Hypothalamus (tissue), 51 donors: ENCODE measurements at places on chromosomes 4 and X.

DNA sequence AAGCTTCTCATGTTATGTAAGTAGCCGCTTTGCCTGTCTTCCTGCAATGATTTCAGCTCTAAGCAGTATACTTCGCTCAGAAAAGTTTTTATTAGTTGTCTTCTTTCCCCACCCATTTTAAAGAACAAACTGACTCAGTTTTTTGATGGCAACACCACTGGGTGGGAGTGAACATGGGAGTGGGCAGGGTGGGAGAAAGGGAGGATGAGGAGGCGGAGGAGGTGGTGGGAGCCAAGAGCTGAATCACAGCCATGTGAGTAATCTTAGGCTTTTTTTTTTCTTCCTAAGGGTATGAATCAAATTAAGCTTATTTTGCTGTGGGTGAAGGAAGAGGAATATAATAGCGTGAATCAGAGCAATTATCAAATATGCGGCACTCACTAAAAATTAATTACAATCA lies 574.3 kb upstream of the DIPK2B start:
- DNase-seq, result no peak

DNA sequence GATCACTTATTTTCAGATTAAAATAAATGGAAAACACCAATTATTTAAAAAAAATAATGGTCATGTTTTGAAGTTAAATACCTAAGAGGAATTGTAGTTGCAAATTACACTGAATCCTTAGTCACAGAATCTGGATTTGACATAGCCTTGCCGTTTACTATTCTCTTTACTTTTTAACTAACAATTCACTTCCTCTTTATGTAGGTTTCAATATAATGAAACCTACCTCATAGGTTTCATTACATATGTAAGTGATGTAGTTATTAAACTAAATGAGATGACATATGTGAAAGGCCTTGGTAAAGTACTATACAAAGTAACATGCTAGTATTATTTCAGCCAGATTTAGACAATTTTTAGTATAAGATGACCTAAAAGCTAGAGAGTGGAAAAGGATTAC lies 6.5 kb downstream of the SPP1 start:
- no peak for DNase-seq

DNA sequence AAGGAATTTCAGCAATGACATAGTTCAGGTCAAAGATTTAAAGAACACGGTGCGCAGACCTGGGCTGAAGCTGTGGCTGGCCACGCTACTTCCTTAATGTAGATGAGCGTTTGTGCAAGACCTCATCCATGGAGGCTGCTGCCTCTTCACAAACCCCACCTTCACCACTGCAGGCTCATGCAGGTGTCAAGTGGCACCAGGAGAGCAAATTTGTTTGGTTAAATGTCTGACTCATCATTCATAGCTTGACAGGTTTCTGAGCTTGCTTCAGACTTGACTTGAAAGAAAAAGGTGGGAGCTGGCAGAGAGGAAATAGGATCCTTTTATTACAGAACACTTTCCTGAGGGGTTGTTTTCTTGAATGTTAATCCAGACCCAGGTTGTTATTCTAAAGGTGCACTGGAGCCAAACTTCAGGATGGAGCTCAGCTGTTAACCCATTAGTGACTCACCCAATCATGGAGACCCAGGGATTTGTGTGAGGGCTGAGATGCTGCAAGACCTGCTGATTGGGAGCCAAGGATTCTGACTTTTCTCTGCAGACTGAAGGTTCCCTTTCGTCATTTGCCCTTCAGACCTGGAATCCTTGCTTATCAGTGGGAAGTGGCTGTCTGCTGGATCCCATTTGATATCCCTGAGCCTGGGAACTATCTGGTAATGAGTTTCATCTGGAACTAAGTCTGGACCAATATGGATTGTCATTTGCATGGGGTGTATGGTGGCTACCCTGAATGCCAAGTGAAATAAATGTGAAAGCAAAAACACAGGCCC lies 315.3 kb downstream of the PTTG2 start:
- no peak for DNase-seq

GRCh38 chrX:85052205-85052604 lies 48.5 kb downstream of the APOOL start:
- DNase-seq, result no peak

DNA sequence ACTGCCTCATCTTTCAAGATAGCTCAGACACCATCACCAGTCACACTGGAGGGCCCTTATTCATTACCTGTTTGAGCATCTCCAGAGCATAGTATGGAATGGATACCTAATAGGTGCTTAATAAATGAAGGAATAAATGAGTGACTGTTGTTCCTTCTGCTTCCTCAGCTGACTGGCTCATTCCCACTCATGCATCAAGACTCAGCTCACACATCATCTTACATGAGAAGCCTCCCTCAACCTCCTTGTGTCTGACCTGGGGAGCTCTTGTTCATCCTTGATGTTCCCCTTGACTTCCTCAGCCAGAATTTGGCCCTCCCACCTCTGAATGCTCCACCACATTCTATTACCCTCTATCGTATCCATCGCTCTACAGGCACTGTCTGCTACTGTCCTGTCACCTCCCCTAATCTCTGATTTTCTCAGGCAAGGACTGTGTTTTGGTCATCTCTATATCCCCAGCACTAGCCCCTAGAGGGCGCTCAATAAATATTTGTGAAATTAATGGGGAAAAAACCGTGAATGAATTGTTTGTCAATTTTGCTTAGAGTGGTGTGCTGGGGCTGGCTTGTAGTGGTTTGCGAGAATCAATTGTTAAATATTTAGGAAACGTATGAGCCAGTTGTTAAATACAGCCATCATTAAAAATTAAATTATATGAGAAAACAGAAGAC lies 88.3 kb downstream of the NHSL2 start:
- DNase-seq, result no peak

DNA sequence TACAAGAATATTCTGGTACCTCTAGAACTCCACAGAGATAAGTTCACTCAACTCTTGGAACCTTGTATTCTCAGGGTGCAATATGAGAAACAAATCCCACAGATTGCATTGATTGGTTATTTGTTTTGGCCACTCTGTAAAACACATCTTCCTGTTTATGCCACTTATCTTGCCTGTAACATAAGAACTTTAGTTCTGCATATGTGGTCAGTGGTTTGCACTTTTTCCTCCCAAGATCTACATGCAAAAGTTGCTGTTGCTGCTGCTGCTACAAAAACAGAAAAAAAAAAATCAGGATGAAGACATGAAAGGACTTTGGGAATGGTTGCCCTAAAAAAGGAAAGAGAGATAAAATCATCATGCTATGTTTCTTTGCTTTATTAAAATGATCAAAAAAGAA lies 9.6 kb downstream of the ODAPH start:
- DNase-seq, result no peak

GRCh38 chr4:101184668-101185067 lies 162.7 kb downstream of the PPP3CA start:
- DNase-seq, result no peak

DNA sequence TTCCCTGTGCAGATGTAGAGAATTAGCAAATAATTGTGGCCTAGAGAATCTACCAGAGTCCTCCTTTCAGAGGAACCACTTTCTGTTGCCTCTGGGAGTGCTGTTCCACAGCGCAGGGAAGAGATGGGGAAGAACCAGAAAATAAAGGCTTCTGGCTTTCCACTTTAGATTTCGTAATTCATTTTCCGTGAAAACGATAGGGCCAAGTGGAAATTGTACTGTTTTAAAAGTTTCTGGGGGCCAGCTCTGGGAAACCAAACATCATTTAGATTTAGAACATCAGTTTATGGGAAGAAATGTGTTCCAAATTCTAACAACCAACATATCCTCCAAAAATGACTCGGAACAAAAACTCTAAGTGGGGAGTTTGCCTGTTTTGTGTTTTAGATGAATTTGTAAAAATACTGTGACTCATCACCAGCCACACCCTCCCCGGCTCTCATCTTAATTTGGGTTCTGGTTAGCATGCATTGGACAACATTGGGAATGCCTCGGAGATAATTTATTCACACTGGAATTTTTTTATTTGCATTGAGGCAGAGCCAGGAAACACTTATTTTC lies 65.2 kb upstream of the LNX1 start:
- no peak for DNase-seq

GRCh38 chr4:62706423-62706822 lies 1506.3 kb downstream of the ADGRL3 start:
- no peak for DNase-seq

- DNase-seq, result peak; percentile 24
Measured at GRCh38 chr4:165079476-165079875, 25.8 kb downstream of the TRIM75 start.

DNA sequence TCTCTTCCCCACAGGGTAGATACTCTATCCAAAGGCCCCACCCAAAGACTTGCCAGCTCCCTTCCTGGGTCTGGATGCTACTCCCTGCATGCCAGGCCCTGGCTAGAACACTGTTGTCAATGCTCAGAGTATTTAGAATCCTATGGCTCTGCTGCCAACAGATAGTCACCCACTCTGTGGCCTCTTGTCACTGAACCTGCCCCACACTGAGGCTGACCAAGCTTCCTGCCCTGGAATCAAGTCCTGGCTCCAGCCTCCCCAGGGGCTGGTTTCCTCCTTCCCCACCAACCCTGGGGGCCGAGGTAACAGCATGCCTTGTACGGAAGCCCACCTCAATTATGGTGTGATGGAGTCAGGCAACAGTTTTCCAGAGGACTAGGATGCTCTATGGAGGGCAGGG lies 63.3 kb downstream of the EFNB1 start:
- DNase-seq, result no peak

DNA sequence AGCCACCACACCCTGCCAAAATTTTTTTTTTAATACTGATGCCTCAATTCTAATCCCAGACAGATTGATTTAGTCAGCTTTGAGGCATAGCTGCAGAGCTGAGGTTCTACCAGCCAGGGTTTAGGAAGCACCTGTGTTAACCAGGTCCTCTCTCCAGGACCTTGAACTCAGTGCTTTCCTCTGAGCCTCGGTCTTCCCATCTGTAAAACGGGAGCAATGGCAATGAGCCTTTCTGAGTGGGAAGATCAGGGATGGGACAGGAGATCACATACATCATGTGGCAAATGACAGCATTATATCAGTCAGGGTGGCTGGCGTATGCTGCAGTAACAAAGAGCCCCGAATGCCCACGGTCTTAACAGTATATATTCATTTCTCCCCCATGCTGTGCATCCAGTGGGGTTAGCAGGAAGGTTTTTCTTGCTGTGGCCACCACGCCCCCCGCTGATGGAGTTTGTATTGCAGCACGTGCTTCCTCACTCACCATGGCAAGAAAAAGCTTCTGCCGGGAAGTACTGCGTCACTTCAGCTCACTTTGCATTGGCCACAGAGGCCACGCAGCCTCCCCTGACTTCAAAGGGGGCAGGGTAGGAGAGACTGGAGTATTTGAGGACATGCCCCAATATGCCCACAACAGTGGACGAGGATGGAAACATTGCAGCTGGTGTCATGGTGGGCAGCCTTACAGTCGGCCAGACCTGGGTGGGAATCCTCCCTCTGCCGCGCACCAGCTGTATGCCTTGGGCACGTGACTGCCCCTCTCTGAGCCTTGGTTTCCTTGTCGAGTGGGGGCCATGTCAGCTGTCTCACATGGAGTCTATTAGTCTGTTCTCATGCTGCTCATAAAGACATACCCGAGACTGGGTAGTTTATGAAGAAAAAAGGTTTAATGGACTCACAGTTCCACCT lies 24.1 kb upstream of the MRFAP1 start:
- DNase-seq, result no peak

DNA sequence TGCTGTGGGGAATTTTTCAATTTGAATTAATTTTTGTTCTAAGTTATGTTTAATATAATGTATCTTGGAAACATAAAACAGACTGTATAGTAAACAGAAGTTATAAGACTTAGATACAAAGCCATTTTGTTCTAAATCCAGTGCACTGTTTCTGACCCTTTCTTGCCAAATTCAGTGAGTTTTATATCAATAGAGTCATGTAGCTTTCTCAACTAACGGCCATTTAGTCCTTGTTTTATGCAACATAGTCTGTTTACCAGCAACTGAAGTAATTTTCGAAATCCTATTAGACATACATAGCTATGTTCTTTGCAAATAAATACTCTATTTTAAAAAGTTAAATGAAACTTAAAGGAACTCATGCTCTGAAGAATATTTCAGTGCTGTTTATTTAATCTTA lies 242.8 kb downstream of the ADGRL3 start:
- no peak for DNase-seq

DNA sequence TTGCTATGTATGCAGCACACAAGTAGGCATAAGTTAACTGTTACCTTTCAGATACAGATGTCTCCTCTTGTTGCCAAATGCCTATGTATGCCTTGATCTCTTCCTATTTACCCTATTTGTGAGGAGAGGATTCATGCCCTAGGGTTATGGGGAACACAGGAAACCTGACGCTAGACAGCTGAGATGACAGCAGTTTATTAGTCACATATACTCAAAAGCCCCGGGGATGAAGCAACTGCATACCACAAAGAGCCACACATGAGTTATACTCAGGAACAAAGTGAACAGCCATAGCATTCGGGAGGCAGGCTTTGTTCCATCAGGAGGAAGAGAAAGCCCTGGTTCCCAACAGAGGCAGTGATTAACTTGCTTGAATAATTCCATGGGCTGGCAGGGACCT lies 1011.7 kb upstream of the PCDH7 start:
- no peak for DNase-seq

- DNase-seq, result no peak
Measured at GRCh38 chr4:84479663-84480062, 19.4 kb downstream of the NKX6-1 start.

DNA sequence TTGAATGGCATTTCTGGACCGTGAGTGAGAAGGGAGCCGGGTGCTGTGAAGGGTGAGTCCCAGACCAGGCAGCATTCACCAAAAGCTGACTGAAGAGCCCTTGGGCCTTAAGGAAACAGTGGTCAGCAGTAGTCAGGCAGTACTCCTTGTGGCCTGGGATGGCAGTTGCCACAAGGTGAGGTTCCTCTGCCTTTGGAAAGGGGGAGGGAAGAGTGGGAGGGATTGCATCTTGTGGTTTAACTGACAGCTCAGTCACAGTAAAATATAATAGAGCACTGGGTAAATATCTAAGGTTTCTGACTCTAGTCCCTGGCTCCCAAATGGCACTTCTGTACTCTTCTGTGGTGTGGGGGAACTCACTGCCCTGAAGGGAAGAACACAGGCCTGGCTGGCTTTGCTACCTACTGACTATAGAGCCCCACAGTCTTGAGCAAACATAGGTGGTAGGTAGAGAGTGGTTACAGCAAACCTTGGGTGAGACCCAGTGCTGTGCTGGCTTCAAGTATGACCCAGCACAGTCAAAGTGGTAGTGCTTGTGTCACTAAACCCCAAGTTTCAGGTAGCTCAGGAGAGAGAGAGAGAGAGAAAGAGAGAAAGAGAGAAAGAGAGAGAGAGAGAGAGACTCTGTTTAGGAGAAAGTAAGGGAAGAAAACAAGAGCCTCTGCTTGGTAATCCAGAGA lies 154.2 kb downstream of the TEX11 start:
- no peak for DNase-seq

- DNase-seq, result no peak
Measured at GRCh38 chr4:105120626-105121025, 26.1 kb upstream of the TET2 start.

- DNase-seq, result no peak
Measured at GRCh38 chr4:118277243-118277642, 75.6 kb downstream of the PRSS12 start.

- no peak for DNase-seq
Measured at GRCh38 chr4:184805462-184806228, 20.1 kb downstream of the ACSL1 start.

DNA sequence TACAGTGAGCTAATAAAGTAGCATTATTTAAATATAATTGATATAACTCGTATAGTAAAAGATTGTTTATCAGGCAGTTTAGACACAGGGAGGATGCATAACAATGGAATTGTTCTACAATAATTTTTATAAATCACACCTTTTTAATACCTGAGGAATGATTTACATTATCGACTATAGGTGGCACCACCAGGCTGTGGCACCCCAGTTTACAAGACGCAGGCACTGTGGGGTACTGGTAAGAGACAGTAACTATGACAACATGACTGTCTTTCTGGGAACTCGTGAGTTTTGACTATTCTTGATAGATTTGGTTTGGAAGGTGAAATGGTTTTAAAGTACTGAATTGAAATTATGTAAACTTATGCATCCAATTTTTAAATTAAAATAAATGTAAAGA lies 27.1 kb upstream of the STBD1 start:
- DNase-seq, result no peak
